ENCODE measurements at places on chromosomes 11 and 22.
A peak's percentile ranks its signal among the peaks of the same experiment; 100 is the strongest.

- DNase-seq, result peak; percentile 43
Measured at GRCh38 chr22:32204040-32204855, 625 bp downstream of the RFPL2 start.

- DNase-seq, result no peak
Measured at GRCh38 chr11:28598531-28598930, 490.3 kb downstream of the METTL15 start.

GRCh38 chr11:61445516-61445915 is 15.6 kb downstream of the SDHAF2 start:
- DNase-seq, result no peak

DNA sequence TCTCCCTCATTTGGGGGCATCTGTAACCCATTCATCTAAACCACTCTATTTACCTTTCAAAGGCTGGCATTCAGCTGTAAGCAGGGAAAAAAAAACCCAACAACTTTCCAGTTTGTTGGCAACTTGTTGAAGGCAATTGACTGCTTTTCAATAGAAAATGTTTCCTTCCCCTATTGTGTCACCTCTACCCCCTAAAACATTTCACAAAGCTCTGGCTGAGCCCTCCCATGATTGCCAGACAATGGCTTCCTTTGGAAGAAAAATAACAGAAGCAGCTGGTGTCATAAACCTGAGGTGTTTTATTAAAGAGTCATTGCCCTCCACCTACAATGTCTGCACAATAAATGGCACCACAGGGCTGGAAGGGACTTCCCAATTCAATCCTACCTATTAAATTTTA is 22.1 kb upstream of the PSMA1 start:
- no peak for DNase-seq

DNA sequence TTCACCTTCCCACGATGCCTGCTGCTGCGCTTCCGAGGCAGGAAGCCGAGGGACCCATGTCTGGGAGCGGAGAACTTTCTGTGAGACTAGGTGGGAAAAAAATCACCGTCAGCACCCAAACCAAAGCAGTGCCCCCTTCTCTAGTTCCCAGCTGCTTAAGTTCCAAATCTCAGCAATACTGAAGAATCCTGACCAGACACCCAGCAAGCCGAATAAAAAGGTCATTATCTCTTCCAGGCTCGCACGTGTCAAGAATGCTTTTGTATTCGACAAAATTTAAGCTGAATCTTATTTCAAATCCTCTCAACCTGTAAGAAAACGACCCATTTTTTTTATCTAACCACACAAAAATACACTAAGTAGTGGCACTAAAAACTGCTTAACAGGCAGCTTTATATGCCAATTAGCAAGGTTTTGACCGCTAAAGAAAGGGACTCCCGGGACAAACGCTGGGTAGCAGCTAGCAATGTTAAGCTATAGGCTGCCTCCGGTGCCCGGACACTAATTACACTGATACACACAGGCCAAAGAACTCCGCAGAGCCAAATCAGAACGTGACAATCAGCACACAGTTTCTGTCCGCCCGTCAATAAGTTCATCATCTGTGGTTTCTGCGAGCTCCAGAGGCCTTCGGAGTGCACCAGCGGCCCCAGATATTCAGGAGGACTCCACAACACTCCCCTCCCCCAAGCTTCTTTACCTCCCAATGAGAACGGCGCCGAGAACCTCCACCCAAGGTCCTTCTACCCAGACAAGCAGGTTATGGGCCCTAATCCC is 728 bp downstream of the RPL3 start:
- DNase-seq, result peak; percentile 66

DNA sequence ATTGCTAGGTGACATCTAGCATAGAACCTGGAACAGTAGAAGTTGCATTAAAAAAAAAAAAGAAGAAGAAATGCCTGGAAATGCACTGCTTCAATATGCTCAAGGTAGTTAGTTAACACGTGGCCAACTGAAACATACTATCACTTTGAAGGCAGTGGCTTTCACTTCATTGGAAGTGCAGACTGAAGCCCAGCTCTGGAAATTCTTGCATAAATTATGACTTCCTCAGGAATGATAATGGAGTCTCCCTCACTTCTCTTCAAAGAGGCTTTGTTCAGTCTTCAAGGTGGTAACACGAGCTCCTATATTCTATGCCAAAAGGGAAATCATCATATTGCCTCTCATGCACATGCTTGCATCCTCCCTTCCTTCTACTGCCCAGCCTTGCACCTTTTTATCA is 715.9 kb upstream of the API5 start:
- no peak for DNase-seq

DNA sequence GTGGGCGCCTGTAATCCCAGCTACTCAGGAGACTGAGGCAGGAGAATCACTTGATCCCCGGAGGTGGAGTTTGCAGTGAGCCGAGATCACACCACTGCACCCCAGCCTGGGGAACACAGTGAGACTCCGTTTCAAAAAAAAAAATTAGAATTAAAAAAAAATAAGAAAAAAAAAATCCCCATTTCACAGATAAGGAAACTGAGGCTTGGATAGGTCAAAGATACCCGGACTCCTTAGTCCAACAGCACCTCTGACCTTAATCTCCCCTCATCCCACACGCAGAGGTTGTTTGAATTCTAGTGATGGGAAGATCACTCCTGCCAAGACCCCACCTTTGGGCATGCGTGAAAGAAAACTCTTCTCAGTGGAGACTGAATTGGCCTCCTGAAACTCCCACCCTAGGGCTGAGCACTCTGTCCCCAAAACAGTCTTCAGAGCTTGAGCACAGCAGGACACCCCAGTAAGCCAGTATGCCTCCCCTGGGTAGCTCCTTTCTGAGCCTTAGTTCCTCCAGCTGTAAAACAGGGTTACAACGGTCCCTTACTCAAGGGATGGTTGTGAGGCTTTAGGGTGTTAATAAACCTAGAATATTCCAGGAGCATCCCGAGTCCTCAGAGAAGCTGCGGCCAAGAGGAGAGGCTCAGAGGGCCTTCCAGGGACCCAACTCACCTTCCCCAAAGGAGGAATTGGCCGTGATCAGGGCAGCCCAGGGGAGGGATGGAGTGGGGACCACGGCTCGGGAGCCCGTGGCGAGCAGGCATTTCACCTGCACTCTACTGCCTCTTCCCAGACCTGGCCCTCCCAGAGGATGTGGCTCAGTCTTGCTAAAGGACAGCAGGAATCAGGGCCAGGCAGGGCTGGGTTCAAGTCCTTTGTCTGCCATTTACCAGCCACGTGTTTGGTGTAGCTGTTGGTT is 73.3 kb downstream of the NFAM1 start:
- DNase-seq, result no peak

DNA sequence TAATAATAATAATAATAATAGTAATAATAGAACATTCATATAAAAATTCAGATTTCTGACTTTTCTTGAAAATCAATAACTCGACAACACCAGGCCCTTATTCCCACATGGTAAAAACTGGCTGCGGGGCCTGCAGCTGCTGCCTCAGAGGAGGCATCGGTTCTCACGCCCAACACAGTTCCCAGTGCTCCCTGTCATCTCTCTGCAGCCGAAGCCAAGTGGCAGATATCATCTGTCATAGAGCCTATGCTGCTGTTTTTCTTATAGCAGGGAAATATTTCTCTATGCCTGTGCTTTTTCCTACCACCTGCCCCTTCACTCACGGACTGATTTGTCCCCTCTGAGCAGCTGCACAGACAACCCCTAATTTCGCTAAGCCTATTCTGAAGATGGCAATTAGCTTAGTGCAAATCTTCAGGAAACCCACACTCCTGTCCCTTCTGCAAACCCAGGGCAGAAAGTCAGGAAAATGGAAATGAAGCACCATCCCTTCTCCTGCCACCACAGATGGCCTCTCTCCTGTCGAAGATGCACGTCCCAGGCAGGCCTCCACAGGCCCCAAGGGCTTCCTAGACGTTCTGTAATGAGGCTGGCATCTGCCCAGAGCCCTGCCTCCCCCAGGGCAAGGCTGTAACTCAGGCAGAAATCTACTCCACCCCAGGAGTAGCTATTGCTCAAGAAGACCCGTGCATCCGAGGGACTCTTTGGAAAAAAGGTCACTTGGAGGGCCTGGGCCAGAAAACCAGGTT is 66.7 kb downstream of the SYN3 start:
- DNase-seq, result no peak

DNA sequence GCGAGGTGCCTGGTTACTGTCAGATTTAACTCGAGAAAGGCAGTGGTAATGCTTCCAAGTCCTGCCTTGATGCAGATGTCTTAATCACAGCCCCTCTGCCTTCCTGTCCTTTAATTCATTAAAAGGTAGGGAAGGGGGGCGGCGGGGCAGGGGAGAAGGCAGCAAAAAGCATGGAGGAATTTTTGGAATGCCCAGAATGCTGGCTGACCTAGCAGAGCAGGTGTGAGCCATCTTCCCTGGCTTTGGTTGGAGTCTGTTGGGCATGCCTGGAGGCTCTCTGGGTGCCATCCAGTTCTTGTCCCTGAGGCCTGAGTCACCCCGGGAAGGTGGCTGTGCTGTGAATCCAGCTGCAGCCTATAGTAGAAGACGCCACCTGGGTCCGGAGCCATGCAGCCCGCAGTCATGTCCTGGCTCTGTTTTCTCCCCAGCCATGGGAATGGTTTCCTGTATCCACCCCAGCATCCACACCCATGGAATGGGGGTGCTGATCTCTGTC is 15.6 kb downstream of the KIAA1671 start:
- DNase-seq, result no peak

DNA sequence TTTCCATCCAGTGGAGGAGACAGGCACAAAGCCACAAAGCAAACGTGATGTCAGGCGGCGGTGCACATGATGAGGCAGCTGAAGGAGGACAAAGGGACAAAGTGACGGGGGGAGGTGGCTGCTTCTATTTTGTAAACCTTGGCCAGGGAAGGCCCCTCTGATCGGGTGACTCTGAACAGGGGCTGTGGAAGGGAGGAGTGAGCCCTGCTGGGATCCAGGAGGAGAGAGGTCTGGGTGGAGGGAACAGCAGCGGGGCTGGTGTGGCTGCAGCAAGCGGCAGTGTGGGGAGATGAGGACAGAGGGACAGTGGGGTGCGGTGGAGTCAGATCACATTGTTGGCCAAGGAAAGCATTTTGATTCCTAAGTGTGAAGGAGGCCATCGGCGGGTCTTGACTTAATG is 36.7 kb downstream of the SHISAL1 start:
- DNase-seq, result no peak

GRCh38 chr11:46277313-46277621 is 195 bp upstream of the CREB3L1 start:
- DNase-seq, result no peak

- DNase-seq, result peak; percentile 57
Measured at GRCh38 chr11:124069429-124070401, 28.6 kb upstream of the OR10G7 start.

DNA sequence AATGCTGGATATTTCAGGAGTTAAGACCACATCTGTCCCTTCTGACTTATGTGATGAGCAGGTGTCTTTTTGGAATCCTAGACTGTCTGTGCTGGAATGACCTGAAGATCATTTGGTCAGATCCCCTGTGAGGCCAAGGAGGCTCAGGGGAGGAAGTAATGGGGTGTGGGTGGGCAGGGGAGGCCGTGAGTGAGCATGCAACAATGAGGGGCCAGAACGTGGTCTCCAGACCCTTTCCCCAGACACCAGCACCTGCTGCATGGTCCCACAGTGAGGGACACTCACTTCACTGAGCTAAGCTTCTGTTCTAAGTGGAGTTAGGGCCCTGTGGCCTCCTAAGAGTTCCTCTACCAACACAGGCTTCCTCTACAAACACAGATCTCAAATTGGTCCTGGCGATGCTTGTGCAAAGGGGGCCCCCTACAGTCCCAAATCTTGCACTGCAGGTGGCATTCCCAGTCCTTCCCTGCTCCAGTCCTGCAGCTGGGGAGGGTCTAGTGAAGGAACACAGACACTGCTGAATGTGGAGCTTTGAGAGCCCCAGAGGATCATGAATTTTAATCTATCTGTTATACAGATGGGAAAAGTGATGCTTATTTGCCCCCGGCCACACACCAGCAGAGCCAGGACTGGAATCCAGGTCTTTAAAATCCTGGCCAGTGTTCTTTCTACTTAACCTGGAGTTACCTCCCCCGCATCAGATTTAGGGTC is 7.4 kb downstream of the USP2 start:
- DNase-seq, result peak; percentile 74

DNA sequence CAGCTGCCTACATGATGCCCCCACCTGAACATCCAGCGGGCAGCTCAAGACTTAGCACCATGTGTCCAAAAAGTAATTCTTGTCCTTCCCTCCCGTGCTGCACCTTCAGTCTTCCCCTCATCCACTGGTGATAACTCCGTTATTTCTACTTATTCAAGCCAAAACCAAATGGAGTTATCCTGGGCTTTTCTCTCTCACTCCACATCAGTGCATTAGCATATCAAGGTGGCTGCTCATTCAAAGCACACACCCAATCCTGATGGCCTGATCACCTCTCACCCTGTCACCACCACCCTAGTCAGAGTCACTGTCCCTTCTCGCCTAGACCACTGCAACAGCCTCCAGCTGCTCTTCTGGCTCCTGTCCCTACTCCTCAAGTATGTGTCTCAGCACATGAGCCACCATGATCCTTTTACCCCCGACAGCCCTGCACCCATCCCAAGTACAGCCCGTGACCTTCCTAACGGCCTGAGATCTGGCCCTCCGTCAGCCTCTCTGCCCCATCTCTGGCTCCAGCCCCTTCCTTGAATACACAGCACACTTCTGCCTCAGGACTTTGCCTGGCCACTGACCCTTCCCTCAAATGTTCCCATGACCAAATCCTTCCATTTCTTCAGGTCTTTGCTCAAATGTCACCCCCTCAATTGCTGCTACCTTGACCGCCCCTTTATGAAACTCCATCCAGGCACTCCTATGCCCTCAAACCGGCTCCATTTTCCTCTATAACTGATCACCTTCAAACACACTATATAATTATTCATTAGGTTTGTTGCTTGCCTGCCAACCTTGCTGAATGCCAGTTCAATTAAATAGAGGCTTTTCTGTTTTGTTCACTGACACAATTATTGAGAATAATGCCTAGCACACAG is 19.7 kb upstream of the SLC25A1 start:
- DNase-seq, result no peak

DNA sequence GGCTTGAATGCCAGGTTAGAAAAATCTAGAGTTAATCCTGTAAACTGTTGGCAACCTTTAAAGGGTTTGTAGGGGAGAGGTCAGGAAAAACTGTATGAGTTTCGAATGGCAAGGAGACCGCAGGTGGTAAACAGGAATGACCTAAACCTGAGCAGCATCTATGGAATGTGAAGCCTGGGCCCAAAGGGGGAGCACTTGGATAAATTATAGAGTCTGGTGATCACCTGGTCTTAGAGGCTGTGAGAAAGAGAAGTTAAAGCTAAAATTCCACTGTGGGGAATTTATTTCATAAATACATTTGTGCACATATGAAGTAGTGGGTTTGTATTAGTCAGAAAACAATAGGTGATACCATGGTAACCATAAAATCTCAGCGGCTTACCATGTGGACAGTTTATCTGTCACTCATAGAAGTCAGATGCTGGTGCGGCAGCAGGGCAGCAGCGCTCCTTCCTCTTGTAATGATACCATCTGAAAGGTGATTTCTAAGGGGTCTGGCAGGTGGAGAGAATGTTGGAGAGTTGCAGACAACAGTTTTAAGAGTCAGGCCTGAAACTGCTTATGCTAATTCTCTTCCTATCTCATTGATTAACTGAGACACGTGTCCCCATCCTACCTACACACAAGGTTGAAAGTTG is 1104.4 kb upstream of the CCDC90B start:
- DNase-seq, result no peak

- no peak for DNase-seq
Measured at GRCh38 chr11:75469785-75470405, 36.9 kb upstream of the KLHL35 start.

- DNase-seq, result no peak
Measured at GRCh38 chr22:30289980-30290313, 642 bp upstream of the CASTOR1 start.

Data from stimulated activated CD8-positive, alpha-beta memory T cell treated with anti-CD3 and anti-CD28 coated beads, Interleukin-4, amount 100 ng/mL, for 48 hours (primary cell).